ENCODE measurements at places on chromosomes 11 and 22. TPM values are rescaled to one million over a fixed set of nuclear protein-coding genes. Genes with fewer than 3 reads are reported as not detected.

DNA sequence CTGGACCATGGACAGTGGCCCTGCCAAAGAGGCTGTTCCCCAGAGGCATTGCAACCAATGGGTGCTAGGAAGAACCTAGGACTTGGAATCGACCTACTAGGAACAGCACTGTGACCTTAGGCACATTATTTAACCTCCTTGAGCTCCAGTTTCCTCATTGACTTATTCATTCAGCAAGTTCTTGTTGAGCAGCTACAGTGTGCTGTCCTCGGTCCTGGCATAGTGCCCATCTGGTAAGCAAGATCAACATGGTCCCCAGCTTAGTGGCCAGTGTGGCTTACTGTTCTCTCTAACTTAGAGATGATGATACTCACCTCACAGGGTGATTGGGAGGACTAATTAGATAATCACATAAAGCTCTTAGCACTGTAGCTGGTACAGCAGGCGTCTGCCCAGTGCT lies 8.2 kb downstream of the ABCG4 start:
- H3K4me1 ChIP-seq = peaks cover 5% of the 10 kb centered on the region
- no peak for DNase-seq
- H3K27me3 ChIP-seq = no peaks in the 10 kb centered on the region

- H3K4me3 ChIP-seq = no peak overlapping the region
- no peak overlapping the region for H3K27ac ChIP-seq
These were observed 21.3 kb downstream of the PIWIL4 start for GRCh38 chr11:94588366-94588942.

- no peaks in the 10 kb centered on the region for H3K4me1 ChIP-seq
- H3K36me3 ChIP-seq = peaks cover 42% of the 10 kb centered on the region
- no peak overlapping the region for H3K4me3 ChIP-seq
- H3K27ac ChIP-seq = no peak overlapping the region
- DNase-seq = no peak
These were observed 29.2 kb downstream of the INCENP start for GRCh38 chr11:62153087-62153395.

- no peak for DNase-seq
- no peaks in the 10 kb centered on the region for H3K27me3 ChIP-seq
- H3K4me3 ChIP-seq = no peak overlapping the region
- no peak overlapping the region for H3K27ac ChIP-seq
- H3K36me3 ChIP-seq = no peaks in the 10 kb centered on the region
These were observed 7.8 kb upstream of the MMP3 start for GRCh38 chr11:102850973-102851745.

- no peaks in the 10 kb centered on the region for H3K27me3 ChIP-seq
- H3K36me3 ChIP-seq = no peaks in the 10 kb centered on the region
- no peaks in the 10 kb centered on the region for H3K4me1 ChIP-seq
- DNase-seq = no peak
- no peak overlapping the region for H3K4me3 ChIP-seq
These were observed 14.2 kb downstream of the PRR33 start for GRCh38 chr11:1877211-1878136.

DNA sequence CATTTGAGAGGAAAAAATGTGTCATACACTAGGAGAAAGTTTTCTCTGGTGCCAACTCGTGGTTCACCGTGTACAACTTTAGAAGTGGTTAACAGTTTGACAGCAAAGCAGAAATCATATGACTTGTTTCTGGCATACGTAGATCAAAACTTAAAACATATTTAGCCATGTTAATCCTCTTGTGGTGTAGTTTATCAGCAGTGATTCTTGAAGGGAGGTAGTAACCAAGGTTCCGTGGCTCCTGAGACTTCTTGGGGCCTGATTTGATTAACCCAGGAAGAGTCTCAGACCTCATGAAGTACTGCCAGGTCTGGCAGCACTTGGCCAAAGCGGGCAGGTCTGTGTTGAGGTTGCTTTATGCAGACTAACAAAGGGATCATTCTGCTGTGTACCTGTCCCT lies 40.5 kb downstream of the SREBF2 start:
- DNase-seq = no peak
- no peaks in the 10 kb centered on the region for H3K27me3 ChIP-seq
- H3K4me1 ChIP-seq = no peaks in the 10 kb centered on the region
- peaks cover 81% of the 10 kb centered on the region for H3K36me3 ChIP-seq
- H3K4me3 ChIP-seq = no peak overlapping the region

DNA sequence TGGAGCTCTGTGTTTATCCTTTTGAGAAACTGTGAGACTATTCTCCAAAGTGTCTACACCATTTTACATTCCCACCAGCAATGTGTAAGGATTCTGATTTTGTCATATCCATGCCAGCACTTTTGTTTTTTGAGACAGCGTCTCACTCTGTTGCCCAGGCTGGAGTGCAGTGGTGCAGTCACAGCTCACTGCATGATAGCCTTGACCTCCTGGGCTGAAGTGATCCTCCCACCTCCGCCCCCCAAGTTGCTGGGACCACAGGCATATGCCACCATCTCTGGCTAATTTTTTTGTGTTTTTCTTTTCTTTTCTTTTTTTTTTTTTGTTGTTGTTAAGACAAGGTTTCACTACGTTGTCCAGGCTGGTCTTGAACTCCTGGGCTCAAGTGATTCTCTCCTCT lies 35.3 kb downstream of the PPP6R3 start:
- no peak overlapping the region for H3K27ac ChIP-seq
- H3K27me3 ChIP-seq = no peaks in the 10 kb centered on the region
- DNase-seq = no peak
- H3K36me3 ChIP-seq = no peaks in the 10 kb centered on the region
- H3K4me3 ChIP-seq = no peak overlapping the region
- H3K4me1 ChIP-seq = no peaks in the 10 kb centered on the region

PTPN5 gene
- 8.4 TPM for total RNA-seq

PLEKHA7 gene
- total RNA-seq = 25.6 TPM

TREH gene
- total RNA-seq = not detected
